T-helper 9 cell (primary cell): ENCODE measurements at places on chromosomes 11 and 22.

DNA sequence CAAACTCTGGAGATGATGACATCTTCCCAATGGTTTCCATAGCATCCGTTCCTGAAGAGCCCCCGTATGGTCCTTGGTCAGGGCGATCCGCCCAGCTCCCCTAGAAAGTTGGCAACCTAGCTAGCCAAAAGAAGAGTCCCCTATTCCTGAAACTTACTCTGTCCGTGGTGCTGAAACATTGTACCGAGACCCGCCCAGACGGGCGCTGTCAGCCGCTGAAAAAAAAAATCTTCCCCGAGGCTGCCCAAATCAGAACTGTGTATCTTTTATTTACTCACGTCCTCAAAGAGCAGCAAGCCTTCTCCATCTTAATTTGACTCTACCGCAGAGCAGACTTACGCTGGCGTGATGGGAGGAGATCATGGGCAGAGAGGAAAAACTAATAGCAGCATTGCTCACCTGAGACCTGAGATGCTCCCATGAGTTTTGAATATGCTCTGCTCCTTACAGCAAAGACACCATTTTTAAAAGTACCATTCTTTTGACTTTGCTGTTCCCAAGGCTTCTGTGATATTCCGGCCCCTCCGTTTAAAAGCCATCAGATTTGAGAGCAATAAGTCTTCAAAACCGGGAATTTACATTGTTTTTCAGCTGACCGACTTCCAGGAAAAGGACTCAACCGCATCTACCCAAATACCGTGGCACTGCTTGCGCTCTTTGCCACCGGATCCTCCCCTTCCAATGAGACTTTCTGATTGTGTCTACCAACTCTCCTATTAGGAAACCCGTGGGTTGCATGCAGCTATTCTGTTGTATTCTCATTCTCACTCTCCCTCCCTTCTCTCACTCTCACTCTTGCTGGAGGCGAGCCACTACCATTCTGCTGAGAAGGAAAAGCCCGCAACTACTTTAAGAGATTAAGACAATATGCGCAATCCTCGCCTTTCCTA lies at the start of gene SLC17A6:
SLC17A6 (plus strand) TSS at position 786 of the 890 bp plus-strand sequence. CDS start 153 bp downstream, outside the sequence.
- no peak for DNase-seq

DNA sequence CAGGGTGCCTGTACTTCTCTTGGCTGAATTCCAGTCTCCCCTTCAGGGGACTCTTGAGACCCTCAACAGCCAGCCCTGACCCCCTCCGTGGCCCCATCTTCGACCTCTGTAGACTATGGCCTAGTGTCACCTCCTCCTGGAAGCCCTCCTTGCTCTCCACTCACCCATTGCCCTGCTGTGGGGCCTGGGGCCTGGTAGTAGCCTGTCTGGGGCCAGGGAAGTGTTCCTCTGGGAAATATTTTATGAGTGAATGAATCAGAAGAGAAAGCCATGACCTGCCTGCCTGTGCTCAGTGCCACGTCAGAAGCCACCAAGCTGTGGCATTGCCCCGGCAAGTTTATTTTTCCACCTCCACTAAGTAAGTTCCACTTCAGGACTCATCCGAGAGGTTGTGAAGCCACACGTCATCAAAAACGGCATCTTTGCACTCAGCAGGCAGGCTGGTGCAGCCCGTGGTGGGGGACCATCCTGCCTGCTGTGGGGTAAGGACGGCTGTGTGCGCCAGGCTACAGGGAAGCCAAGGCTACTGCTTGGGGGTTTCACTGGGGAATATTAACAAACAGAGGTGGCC lies 59.6 kb upstream of the PPARA start:
- DNase-seq = no peak

DNA sequence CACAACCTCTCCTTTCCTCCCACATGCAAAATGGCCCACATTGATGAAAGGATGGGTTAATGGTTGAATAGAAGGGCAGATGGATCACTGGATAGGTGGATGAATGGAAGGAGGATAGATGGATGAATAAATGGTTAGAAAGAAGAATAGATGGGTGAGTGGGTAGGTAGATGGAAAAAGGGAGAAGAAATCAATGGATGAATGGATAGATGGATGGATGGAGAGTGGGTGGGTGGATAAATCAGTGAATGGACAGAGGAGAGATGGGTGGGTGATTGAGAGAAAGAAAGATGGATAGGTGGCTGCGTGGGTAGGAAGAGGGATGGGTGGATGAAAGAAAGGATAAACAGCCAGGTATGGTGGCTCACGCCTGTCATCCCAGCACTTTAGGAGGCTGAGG lies 1.2 kb downstream of the SEC14L3 start:
- no peak for DNase-seq

GRCh38 chr11:123407130-123407995 lies 22.7 kb upstream of the GRAMD1B start:
- peak; percentile 49 for DNase-seq

DNA sequence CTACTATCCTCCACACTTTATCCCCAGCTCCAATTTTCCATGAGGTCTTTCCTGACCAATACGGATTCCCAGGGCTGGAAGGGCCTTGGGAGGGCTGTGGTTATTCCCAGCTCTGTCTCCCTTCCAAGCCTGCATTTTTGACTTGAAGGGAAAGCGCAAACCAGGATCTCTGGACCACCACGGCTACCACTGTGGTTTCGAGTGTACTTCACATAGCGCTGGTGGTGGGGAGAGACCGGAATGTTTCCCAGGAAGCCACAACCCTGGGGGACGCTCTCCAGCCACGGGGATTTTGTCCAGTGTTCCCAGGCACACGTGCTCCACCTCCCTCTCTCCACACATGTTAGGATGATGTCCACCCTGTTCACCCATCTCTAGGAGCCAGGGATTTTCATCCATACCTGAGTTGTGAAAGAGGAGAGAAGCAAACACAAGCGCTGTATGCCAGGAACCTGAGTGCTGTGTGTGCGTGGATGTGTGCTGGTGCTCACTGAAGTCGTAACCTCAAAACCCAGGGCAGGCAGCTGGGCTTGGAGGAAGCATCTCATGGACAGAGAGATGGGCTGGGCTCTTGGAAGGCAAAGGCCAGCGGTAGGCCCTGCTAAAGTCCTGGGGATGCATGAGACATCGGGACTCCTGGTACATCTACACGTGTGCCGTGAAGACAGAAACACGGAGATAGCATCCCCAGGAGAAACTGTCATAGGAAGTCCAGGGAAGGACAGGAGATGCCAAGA lies 1.3 kb upstream of the NPTXR start:
- no peak for DNase-seq

DNA sequence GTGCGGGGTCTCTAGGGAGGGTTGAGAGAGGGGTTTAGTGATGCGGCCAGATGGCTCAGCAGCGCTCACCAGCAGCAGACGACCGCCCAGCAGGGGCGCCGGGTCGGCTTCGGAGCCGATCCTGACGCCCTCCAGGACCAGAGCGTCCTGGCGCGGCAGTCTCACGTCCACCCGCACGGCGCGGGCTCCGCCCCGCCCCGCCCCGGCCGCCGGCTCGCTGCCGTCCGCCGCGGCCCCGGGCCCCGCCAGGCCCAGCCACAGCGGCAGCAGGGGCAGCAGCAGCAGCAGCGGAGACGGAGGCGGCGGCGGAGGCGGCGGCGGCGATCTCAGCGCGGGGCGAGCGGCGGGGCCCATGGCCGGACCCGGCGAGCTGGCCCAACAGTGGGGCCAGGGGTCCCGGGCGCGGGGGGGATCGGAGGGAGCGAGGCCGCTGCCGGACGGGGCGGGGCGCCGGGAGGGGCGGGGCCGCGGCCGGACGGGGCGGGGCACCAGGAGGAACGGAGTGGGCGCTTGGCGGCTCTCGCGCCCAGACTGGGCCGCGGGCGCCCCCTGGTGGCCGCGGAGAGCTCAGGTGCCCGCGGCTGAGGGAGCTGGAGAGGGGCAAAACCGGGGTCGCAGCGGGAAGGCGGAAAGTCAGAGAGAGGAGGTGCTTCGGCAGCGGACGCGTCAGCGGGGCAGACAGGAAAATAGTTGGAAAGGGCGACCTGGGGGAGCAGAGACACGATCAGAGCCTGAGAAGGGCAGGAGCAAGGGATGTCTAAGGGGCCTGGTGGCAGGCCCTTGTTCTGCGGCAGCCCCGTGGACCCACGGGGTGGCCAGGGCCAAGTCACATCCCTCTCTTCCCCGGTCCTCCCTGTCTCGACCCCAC lies at the start of gene RNF215:
RNF215 (minus strand) TSS at position 452 of the 868 bp plus-strand sequence; CDS start at position 354, 98 bp downstream.
- DNase-seq = peak; percentile 74

DNA sequence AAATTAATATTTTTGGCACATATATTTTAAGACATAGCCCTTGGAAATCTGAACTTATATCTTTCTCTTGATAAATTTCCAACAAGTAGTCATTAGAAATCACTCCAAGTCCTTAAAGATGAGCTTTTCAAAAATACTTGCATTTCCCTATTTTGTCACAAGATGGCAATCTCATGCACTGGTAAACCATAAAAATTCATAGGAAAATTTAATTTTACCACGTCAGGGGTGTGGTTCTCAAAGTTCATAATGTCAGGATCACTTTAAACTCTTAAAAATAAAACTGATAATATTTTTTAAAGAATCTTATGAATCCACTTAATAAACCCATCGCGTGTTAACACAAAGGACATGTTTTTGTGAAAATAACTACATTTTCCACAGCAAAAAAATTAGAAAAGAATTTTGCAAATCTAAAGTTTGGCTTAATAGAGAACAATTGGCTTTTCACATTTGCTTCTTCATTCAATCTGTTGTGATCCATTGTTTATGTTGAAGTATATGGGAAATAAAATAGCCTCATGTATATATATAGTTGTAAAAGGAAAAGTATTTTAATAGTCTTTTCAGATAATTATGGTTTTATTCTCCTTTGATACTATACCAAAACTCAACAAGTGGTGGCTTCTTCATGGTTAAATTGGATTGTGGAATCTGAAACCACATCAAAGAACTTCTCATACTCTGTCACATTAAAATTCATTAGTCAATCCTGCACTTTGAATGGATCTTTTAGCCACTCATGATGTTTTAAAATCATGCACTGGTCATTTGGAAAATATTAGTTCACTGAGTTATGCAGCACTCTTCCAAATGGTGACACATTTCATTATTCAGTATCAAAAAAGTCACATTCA lies 169.1 kb downstream of the CADM1 start:
- no peak for DNase-seq

- DNase-seq = no peak
These were observed 70.4 kb downstream of the LDLRAD3 start for GRCh38 chr11:36013950-36014897.

GRCh38 chr11:128732471-128733277 lies 38.8 kb downstream of the FLI1 start:
- no peak for DNase-seq
